ENCODE measurements at places on chromosomes 7 and 10.

- no peak for DNase-seq
Observed at GRCh38 chr10:124117833-124118232, 24.4 kb upstream of the CHST15 start.

GRCh38 chr7:7944619-7945282 lies 23.8 kb upstream of the GLCCI1 start:
- DNase-seq: no peak

GRCh38 chr7:35802649-35803048 lies 1.8 kb downstream of the SEPTIN7 start:
- no peak for DNase-seq

DNA sequence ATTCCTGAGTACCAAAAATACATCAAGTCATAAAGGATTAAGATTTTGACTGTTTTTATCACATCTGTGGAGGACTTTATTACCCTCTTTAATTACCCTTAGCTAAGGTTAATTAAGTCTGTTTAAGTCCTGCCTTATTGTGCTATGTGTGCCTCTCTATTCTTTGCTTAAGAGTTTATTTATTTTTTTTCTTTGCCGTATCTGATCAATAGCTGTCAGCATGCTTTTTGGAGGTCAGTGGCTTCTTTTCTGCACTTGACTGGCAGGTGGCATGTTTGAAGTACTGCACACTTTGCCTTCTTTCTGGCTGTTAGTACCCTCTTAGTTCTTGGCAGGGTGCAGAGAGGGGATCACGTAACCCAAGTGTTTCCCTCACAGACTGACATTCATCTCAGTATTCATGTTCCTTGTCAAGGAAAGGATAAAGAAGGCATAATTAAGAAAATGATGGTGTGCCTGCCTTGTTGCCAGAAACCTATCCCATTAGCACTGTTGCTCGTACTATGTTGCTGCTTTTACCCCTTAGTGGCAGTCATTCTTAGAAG lies 225.8 kb downstream of the EXOC4 start:
- no peak for DNase-seq

- no peak for DNase-seq
Observed at GRCh38 chr7:84108119-84108518, 86.5 kb downstream of the SEMA3A start.

DNA sequence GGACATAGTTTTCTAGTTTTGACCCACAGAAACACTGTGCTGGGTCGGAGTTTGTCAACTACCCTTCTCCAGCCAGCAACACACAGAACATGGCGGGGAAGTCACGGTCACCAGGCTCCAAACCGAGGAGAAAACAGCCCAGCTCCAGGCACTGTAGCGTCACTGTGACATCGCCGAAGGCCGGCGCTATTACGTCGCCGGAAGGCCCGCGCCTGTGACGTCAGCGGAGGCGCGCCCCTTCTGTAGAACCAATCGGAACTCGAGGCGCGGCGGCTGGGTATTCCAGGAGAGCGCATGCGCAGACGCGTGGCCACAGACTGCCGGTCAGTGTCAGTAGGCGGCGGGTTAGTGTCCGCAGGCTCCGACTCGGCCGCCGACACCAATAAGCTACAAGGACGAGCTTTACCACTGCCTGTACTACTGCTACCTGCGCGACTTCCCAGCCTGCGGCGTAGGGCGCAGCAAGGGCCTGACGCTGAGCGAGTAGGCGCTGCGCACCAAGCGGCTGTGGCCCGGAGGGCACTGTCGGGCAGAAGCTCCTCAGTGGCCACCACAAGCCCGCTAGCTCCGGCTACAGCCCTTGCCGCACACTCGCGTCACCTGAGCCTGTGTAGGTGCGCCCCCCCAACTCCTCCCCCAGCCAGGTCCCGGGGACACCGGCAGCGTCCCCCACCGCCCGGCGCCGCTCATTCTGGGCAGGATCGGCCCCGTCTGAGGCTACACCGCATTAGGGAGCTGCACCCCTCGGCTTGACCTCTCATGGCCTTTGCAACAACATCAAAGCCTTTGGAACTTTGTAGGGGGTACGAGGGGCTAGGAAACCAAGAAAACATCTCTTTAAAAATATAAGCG lies 35.1 kb upstream of the SRRM3 start:
- DNase-seq: peak; percentile 79

- no peak for DNase-seq
Observed at GRCh38 chr10:113473011-113473410, 79.8 kb upstream of the HABP2 start.

DNA sequence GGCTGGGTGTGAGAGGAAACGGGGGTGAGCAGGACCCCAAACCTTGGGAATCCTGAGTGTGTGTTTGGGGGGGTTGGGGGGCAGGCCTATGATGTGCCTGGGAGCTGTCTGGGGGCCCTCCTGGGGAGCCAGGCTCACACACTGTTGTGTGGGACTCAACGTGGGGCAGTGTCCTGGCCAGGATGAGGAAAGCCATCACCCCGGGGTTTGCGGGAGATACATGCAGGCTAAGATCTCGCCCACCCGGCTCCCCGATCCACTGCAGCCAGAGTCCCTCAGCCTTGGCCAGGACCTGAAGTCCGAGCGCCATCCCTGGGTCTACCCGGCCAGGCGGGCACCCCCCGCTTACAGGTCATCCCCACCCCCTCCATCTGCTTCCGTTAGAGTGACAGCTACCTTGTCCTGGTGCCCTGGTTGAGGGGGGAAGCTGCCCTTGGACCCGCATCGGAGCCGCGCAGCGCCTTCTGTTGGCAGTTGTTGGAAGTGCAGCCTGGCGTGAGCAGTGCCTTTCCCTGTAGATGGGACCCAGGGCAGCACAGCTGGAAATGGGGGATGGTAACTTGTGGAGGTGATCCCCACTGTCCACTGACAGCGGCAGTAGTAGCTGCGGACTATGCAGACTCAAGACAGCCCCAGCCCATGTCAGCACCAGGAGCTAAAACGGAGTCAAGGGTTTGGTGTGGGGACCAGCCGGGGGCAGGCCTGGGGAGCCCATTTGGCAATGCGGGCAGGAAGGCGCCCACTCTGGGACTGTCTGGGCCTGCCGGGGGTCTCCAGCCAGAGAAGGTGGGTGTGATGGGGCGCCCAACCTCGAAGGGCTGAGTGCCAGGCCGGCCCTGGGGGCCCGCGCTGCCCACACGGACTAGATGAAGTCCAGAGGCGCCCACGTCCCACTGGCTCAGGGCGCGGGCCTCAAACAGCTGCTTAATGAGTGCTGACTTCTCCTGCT lies 885.6 kb upstream of the ZNF722 start:
- DNase-seq: no peak

GRCh38 chr7:102063690-102064180 lies 222.9 kb upstream of the SH2B2 start:
- DNase-seq: no peak

DNA sequence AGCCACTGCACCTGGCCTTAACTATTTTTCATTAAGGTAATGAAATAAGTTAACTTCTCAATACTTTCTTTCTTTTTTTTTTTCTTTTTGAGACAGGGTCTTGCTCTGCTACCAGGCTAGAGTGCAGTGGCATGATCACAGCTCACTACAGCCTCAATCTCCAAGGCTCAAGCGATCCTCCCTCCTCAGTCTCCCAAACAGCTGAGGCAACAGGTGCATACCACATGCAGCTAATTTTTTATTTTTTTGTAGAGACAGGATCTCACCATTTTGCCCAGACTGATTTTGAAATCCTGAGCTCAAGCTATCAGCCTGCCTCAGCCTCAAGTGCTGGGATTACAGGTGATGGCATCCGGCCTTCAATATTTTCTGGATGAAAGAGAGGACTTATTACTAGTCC lies 21.0 kb downstream of the KMT2C start:
- DNase-seq: no peak

DNA sequence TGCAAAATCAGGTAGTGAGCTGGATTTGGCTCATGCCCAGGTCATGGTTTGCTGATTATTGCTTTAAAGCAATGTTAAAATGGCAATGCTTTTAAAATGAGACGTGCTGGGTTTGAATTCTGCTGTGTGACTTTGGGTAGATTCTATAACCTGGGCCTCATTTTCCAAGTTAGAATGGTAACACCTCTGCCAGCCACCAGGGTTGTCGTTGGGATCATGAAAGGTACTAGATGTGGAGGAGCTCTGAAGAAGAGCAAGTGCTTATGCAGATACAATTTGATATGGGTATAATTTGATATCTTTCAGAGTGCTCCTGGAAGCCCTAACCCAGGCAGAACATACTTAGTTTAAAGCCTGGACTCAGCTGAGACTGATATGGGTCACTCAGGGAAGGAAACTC lies 60.0 kb downstream of the EVX1 start:
- DNase-seq: no peak

GRCh38 chr7:46454816-46455215 lies 533.7 kb upstream of the IGFBP3 start:
- DNase-seq: no peak

DNA sequence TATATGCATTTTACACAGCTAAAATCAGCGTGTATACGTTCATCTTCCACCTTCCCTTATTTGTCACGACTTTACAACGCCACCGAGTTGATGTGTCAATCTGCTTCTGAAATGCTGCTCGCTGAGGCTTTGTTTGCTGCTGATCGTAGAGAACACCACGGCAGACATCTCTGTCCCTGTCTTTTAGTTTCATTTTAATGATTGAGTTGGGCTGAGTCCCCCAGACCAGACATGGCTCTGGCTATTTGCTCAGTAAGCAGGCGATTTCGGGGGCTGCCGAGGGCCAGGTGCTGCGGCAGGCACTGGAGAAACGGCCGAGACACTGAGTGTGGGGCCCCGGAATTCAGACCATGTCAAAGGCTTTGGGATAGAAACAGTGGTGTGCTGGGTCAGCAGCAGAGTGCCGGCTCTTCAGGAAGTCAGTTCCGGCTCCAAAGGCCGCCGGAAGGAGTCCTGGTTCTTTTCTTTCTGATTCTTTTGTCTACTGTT lies 5.0 kb downstream of the LRRC27 start:
- no peak for DNase-seq

- no peak for DNase-seq
Observed at GRCh38 chr7:82464372-82464771, 20.8 kb upstream of the CACNA2D1 start.

GRCh38 chr10:50503661-50504320 lies 120.0 kb downstream of the SGMS1 start:
- DNase-seq: no peak

DNA sequence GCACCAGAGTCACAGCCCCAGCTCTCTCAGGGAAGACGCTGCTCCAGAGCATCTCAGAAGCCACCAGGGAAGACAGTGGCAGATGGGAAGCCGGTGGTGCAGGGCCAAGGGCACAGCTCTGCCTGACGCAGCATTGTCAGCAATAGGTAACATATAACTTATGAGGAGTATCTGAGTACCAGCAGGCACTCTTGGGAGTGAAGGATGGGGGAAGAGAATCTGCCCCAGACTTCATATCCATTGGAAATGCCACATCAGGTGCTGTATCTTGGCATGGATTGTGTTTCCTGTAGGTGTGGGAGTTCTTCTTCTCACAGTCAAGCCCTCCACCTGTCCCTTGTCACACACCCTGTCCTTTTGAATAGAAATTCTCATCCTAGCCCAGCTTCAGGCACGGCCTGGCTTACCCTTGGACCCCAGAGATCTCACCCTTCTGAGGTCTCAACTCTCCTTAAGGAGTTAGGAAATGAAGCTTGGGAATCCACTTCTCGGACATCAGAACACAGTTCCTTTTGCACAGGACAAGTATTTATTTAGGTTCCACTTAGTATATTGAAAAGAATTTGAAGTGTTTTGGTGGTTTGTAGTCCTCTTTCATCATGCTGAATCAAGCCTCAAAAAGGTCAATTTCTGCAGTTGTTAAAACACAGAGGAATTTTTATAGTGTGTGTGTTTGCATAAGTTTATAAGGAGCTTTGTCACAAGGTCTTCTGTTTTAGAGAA lies 9.9 kb downstream of the EPDR1 start:
- DNase-seq: no peak

GRCh38 chr10:30750971-30751677 lies 121.6 kb upstream of the LYZL2 start:
- DNase-seq: no peak

- DNase-seq: no peak
Observed at GRCh38 chr7:2190531-2190930, 42.2 kb downstream of the MAD1L1 start.

DNA sequence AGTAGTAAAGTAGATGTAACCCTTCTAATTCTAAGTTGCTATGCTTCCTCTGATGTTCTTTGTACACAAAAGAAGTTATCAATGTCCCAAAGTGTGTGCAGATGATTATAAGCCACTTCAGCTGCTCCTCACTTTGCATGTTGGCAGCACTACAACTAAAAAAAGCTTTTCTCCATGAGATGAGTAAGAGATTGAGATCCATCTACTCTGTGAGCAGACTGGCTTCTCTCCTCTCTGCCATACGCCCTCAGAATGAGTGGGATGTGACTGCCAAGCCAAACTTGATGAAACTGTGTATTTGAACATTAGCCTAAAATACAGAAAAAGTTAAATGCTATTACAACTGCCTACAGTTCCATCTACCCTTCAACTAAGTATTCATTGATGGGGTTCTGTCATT lies 102.9 kb upstream of the ETV1 start:
- DNase-seq: no peak

DNA sequence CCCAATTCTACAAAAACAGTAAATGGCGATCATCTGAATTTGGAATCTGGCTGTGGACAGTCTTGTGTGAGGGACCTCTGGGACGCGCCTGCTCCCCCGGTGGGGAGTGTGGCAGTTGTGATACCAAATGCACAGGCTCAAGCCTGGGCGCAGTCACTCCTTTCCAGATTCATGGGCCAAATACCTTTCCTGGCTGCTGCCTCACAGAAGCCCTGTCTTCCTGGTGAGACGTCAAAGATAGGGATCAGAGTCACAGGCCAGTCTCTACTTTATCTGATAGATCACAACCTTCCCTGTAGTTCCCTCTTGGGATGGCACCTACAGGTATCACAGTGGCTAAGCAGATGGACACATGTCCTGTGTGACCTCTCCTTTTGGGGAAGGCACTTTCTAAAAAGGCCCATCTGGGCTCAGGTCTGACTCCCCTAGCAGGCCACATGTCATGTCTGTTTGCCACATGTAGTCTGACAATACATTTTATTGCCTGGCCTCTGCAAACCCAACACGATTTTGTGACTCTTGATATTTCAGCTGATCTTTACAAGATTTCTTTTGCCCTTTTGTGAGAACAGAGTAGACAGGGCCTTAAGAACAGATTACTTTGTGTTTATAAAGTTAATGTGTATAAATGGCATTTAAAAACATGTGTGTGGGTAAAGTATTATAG lies 150.1 kb downstream of the SNX10 start:
- DNase-seq: no peak

DNA sequence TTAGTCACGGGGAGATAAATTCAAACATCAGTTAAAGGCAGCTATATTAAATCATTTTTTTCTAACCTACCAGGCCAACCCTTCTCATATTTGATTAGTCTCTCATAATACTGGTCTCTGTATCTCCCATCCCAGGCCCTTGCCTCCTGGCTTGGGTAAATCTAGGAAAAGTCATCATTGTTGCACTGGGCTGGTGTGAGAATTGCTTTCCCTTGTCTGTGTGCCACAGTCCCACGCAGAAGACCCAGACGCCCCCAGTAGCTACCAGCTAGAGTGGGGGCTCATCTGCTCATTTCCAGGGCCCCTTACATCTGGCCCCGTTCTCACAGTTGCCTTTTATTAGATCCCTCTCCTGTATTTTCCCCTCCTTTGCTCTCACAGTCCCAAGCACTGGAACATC lies 67.6 kb upstream of the VIPR2 start:
- no peak for DNase-seq
